AG04450 (cell line): ENCODE measurements at places on chromosomes 13 and 19. TPM values are rescaled to one million over a fixed set of nuclear protein-coding genes. Genes with fewer than 3 reads are reported as not detected.

DNA sequence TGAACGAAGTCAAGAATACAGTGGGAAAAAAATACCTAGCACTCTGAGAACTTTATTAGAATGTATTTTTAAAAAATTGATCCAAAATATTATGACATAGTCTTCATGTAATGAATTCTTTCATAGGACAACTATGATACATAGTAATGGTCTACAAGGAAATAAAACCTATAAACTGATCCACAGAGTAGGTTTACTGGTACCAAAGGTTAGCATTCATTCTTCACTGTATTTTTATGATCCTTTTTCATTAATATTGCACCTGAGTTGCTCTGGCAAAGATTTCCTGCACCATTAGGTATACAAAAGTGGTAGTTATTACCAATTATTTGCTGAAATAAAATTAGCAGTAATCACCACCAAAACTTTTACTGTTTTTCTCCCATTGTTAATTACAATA is 4.2 kb downstream of the NEK3 start:
- DNase-seq = no peak

The KLK1 gene
- polyA plus RNA-seq = not detected in 2 replicates

The TRIP10 gene
- polyA plus RNA-seq = 27.6 and 29.3 TPM in 2 replicates

GRCh38 chr19:6250024-6250615 is 29.7 kb downstream of the MLLT1 start:
- DNase-seq = no peak

DNA sequence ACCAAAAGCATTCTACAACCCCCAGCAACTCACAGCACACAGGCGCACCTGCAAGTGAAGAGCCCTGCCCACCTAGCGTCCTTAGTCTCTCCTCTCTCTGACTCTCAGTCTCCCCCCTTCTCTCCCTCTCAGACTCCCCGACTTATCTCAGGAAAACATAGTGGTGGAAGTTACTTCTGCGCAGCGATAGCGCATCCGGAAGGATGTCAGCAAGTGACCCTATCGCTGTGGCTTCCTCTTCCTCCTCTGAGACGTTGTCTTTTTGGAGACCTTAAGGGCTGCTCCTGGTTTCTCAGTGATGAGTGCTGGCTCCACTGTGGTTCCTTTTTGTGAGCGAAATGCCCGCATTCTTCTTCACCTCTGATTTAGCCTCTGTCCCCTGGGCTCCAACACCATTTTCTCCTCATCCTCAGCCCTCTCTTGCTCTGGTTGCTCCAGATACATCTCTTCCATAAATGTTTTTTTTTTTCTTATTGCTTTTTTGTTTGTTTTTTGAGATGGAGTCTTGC is 1.4 kb upstream of the YIF1B start:
- no peak for DNase-seq

- no peak for DNase-seq
These were observed 99.4 kb upstream of the ZNF507 start for GRCh38 chr19:32246006-32246405.

- no peak for DNase-seq
These were observed 30.1 kb downstream of the WDFY2 start for GRCh38 chr13:51614350-51614786.

- DNase-seq = no peak
These were observed 4.8 kb upstream of the SOX1 start for GRCh38 chr13:112062072-112062567.

DNA sequence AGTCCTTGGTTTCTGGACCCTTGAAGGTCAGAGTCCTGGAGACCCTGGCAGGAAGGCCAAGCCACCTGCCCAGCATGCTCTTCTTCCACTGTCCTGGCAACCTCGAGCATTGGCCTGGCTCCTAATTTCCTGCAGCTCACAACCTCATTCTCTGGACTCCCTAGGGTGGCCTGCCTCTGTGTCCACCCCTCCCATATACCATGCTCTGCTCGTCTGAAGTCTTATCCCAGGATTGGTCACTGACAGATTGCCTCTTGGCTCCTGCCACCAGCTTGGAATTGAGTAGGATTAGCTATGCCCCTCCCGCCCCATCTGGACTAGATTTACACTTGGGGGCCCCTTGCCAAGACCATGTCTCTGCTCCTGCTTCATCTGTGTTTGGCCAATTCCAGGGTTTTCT is 17.1 kb upstream of the WASF3 start:
- no peak for DNase-seq

The LRRC4B gene
- not detected in 2 replicates for polyA plus RNA-seq

GRCh38 chr19:9054765-9055164 is 32.1 kb upstream of the OR1M1 start:
- DNase-seq = no peak

- no peak for DNase-seq
These were observed 5.3 kb upstream of the PROZ start for GRCh38 chr13:113152984-113153809.

The INAFM1 gene
- polyA plus RNA-seq = 2.4 and 5.0 TPM in 2 replicates
